T1000 (cell line): ENCODE measurements at places on chromosomes 7 and 10.

DNA sequence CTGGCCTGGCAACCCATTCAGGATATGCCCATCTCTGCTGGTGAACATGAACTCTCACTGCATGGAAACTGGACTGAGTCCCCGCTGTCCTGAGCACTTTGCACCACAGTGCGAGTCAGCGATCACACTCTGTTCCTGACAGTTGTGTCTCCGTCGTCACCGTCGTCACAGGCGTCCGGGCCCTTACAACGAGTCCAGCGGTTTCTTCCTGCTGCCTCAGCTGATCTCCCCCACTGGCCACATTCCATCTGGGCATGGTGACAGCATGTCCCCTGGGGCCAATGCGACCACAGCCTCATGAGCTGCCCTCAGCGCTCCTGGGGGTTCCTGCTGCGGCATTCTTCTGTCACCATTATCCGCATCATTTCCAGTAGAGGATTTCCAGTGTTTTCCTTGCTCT is 76.8 kb upstream of the KLF6 start:
- no peak for DNase-seq

- no peak for DNase-seq
Measured at GRCh38 chr7:124779194-124779593, 13.6 kb upstream of the GPR37 start.

DNA sequence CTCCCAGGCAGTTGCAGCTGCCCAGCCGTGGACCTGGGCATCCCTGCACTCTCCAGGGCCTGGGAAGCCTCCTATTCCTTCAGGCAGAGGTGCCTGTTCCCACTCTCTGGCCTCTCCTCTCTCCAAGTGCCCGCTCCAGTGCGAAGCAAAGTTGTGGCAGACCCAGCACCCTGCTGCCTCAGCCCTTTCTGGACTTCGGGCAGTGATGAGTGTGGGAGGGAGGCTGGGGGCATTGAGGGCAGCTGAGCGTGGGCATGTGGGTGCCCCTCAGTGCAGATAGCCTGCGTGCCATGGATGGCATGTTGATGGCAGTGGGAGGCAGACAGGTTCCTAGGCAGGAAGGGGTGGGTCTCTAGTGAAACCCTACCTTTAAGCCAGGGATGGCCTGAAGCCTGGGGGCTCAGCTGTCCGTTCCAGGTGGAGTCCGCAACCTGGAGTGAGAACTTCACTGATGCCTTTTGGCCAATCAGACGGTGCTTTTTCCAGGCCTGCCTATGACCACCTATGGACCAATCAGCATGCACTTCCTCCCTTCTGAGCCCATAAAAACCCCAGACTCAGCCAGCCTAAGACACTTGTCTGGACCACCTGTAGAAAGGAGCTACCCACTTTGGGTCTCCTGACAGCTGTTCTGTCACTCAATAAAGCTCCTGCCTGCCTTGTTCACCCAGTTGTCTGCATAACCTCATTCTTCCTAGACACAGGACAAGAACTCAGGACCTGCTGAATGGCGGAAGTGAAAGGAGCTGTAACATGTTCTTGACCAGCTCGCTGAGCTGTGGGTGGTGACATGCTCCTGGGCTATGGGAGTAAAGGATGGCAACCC is 26.1 kb downstream of the SVIL start:
- no peak for DNase-seq

GRCh38 chr7:38245409-38245977 is 27.9 kb downstream of the TARP start:
- no peak for DNase-seq

- DNase-seq = no peak
Measured at GRCh38 chr7:2864999-2865670, 21.0 kb upstream of the GNA12 start.

DNA sequence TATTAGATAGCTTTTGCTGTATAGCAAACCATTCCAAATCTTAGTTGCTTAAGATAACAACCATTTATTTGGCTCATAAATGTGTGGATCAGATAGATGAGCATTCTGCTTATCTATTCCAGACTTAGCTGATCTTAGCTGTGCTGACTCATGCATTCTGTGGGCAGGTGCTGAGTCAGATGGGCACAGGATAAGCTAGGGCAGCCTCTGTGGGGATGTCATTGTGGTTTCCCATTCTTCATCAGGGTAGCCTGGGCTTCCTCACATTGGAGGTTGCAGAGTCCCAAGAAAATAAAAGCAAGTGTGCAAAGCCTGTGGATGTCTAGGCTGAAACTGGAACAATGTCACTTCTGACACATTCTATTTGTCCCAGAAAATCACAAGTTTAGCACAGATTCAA is 917.0 kb downstream of the TYW1 start:
- peak; percentile 24 for DNase-seq

- no peak for DNase-seq
Measured at GRCh38 chr10:71278691-71279588, 40.1 kb upstream of the SLC29A3 start.

DNA sequence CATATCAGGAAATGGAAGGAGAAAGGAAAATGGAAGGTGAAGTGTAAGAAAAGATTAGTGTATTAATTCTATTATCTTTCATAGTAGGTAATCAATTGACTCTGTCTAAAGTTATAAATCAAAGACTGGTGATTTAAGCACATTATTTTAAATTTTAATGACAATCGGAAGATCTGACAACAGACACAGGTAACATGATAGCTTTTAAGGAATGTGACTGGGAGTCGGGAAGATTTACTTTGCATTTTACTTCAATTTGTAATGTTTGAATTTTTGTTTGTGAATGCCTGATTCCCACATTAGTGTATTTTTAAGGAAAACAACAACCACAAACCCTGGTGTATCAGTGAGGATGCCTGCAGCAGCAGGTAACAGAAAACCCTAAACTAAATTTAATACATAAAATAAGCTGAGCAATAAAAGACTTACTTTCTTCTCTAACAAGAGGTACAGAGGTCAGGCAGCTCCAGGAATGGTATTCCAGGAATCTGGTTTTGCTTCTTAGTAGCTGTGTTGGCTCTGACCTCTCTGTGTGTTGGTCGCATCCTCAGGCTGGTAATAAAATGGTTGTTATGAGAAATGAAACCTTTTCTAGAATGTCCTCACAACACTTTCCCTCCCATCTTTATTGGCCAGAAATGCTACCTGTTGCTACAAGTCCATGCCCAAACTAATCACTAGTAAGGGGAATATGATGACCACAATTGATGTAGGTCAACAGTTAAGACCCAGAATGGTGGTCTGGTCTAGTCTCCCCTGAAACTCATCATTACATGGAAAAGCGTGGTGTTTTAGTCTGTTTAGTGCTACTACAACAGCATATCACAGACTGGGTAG is 12.2 kb downstream of the DNAJB9 start:
- no peak for DNase-seq

DNA sequence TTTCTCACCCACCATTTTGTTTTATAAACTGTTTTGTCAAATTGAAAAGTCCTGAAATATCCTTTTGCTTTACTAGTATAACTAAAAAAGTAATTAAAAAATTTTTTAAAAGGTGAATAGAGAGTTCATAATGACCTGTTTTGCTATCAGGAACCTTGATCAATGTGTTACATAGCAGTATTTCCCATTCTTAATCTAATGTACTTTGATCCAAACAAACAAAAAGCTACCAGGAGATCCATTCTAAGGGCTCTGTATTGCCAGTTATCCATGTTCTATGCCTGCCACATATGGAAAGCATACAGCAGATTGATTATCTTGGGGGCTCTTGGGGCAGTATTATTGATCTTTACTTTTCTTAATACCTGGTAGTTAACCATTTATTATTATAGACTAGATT is 32.1 kb downstream of the ZMYND11 start:
- DNase-seq = no peak

DNA sequence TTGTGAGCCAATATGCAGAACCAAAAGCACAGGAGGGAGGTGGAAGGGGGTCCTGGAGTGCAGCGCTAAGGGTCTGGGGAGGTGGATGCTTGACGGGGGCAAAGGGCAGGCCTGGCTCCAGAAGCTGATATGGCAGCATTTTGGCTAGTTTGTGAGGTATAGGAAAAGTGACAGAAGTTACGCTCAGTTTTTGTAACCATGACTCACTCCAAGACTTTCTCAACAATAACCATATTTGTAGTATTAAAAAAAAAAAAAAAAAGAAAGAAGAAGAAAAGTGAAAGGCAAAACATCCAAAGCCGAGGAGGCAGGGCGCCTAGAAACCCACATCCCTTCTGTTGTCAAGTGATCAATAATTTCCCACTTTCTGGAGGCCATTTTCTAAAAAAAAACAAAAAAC is 92.3 kb downstream of the RNF216 start:
- no peak for DNase-seq

GRCh38 chr7:159144758-159145489 is at the start of gene VIPR2:
TSS of gene VIPR2 (minus strand) at chr7:159144867. CDS start at chr7:159144771, 96 bp downstream.
- DNase-seq = no peak

DNA sequence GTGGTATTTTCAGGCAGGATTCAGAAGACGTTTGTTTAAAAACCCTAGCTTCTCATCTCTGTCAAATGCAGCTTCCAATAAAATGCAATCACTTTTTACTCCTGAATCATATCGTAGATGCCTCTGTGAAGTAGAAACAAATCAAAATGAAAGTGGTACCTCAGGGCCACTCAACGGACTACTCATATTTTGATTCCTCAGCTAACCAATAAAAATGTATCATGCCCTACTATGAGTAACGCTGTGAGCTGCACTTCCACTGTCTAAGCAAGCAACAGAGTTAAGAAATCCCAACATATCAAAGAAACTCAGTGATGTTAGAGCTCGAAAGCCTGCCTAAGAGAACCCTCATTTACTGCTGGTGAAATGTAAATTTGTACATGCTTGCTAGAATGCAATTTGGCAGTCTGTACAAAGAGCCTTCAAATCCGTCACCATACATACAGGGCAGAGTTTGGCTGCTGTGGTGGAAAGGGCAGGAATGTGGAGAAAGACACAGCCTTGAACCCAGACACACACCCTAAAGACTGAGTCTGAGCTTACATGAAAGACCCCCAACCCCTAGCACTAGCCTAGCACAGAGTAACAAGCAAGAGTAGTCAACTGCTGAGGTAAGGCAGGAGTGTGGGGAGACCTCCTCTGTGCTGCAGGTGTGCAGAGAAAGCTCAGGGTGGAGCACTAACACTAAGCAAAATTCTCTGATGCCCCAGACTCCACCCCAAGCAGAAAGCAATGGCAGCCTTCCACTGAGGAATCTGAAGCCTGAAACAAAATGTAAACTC is 151.5 kb downstream of the ANK3 start:
- DNase-seq = no peak

DNA sequence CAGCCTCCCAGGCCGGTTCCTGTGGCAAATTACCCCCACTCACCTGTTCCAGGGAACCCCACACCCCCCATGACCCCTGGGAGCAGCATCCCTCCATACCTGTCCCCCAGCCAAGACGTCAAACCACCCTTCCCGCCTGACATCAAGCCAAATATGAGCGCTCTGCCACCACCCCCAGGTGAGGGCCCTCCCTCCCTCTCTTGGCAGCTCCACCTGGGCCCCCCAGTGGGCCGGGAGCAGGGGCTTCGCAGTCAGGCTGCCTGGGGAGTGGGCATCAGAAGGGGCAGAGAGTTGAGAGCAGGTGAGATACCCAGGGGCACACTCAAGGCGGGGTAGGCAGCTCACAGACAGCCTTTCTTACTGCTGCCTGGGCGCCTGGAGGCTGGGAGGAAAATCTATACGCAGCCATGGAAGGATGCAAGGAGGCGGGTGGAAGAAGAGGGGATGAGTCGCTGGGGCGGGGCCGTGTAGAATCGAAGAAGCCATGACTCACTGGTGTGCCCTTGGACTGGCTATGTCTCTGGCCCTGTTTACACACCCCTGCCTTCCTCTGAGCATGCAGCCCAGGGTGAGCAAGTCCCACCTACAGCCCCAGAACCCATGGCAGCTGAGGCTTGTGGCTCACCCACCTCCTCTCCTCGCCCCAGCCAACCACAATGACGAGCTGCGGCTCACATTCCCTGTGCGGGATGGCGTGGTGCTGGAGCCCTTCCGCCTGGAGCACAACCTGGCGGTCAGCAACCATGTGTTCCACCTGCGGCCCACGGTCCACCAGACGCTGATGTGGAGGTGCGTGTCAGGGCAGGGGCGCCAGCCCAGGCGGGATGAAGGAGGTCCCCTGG is 48.6 kb upstream of the PPIF start:
- peak; percentile 90 for DNase-seq

GRCh38 chr10:18238870-18239485 is 98.8 kb downstream of the CACNB2 start:
- DNase-seq = peak; percentile 68

GRCh38 chr10:16231734-16232435 is 204.9 kb upstream of the PTER start:
- no peak for DNase-seq

- DNase-seq = no peak
Measured at GRCh38 chr10:69911613-69912528, 110.2 kb downstream of the COL13A1 start.

DNA sequence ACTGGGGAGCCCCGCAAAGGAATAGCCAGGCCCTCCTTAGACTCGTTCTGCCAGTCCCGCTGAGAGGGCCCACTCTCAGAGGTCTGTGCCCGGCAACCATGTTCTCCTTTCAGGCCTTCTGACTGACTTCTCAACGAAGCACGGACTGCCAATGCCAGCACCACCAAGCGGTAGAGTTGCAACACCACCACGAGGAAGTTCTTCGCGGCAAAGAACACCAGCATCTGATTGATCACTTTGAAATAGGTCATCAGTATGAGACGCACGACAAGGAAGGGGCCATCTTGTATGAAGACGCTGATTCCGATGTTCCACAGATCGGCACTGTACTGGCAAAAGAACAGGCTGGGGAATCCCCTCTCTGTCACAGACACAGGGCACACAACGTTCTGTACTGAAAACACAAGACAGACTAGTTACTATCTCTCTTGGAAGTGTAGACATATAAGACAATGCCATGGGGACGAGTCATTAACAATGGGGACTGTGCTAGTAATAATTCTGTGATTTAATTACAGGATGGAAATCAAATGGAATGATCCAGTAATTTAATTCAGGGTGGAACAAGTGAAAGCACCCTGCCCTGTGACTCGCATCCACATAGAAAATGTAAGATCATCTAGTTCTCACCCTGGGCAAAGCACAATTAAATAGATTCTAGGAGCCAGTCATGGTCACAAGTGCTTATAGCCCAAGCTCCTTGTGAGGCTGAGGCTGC is 42.7 kb downstream of the TMEM26 start:
- DNase-seq = no peak

GRCh38 chr7:20745702-20746101 is 41.0 kb downstream of the SP8 start:
- no peak for DNase-seq

GRCh38 chr7:74625446-74625845 is 32.1 kb upstream of the GTF2I start:
- DNase-seq = no peak

GRCh38 chr7:11539853-11540252 is 292.1 kb downstream of the THSD7A start:
- no peak for DNase-seq

GRCh38 chr10:122498521-122498920 is 37.2 kb downstream of the HTRA1 start:
- DNase-seq = no peak

GRCh38 chr7:77450054-77450453 is 33.9 kb upstream of the GSAP start:
- no peak for DNase-seq

DNA sequence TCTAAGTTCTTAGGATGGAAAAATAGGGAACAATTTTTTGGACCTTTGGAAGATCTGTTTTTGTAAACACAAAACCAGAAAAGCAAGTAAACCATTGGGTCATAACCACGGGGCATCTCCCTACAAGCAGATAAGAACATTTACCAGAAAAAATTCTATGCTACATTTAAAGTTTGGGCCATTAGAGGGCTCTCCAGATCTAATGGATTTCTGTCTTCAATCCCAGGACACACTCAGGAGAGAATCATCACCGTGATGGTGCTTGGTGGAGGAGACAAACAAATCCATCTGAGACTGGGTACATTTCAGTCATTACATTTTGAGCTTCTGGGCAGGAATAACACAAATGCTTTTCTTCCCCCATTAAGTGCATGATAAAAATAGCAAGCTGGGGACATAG is 178.4 kb upstream of the TARP start:
- DNase-seq = no peak
